CD4-positive, alpha-beta T cell treated with Interleukin-6 at 100 ng/mL for 8 hours (primary cell): ENCODE measurements at places on chromosomes 12 and 14.

DNA sequence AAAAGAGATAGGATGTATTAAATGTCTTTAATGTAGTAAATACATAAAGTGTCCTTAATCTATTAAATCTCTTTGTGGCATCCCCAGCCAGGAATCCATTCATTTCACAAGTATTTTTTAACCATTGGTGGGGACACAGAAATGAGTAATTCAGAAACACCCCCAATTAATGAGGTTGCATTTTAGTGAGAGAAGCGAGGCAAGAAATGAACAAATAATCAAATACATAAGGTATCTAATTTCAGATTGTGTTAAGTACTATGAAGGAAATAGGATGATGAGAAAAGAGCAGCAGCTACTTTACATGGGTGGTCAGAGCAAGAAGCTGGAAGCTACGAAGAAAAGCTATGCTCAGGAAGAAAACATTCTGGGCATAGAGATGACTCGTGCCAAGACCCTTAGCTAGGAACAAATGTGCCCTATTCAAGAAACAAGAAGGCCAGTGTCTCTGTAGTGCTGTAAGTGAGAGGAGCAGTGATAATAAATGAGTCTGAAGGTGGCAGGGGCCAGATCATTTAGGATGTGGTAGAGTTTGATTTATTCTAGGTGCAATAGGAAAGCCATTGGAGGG is 60.5 kb upstream of the IGF1 start:
- no peak for DNase-seq

GRCh38 chr14:95190346-95190840 is 33.1 kb upstream of the DICER1 start:
- no peak for DNase-seq

GRCh38 chr12:99977550-99977949 is 7.2 kb downstream of the ANKS1B start:
- DNase-seq = no peak

GRCh38 chr12:52121824-52122539 is 42.5 kb downstream of the SMIM41 start:
- DNase-seq = peak; percentile 50

DNA sequence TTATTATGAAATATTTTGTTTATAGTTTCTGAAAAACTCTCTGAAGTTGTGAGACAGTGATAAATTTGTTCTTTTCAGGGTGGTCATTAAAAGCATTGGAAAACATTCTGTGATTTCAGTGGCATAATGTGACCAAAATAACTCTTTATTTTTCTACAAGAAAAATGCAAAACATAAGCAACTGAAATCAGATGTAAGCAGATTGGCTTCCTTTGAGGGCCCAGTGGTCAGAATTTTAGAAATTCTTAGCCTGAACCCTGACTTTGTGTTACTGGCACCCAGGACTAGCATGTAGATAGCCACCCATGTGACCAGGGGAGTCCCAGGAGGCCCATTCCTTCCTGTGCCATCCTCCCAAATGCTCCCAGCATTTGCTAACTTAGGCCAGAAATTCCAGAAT is 145.6 kb upstream of the SLC38A2 start:
- DNase-seq = no peak

DNA sequence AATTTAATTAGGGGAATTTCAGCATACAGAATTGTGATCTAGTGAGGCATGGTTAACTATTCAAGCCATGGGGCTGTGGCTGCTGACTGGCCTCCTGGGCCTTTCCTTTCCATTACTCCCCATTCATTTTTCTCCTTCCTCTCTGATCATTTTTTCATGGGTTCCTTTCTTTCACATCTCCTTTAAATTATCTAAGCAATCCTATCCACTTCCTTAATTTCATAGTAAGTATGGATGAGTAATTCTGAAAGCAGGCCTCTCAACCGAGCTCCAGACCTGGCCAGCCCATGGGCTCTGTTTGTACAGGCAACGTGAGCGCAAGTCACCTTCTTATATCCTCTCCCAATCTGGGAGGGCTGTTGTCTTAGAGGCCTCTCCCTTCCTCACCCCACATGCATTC is 13.4 kb downstream of the CKAP4 start:
- no peak for DNase-seq

DNA sequence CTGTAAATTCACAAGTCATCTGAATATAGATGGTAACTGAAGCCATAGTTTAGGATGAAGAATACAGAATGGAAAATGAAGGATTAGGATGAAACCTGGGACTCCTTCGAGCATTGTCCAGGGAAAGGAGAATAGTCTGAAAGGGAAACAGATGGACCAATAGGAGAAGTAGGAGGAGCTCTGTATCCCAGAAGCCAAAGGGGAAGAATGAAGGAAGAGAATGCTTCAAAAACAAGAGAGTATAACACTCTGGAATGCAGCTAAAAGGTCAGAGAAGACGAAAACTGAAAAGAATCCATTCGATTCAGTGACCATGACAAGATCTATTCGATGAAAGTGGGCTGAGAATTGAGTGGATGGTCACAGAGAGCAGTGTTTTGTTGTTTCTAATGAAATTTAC is 1.0 kb downstream of the GMFB start:
- DNase-seq = no peak

GRCh38 chr12:71627438-71628002 is 36.1 kb downstream of the ZFC3H1 start:
- DNase-seq = no peak

- no peak for DNase-seq
Measured at GRCh38 chr12:48015954-48016353, 11.7 kb upstream of the COL2A1 start.

- no peak for DNase-seq
Measured at GRCh38 chr12:133201888-133202287, 20.6 kb downstream of the ZNF268 start.

- DNase-seq = no peak
Measured at GRCh38 chr12:124392667-124393413, 97.9 kb downstream of the RFLNA start.

- no peak for DNase-seq
Measured at GRCh38 chr14:68236582-68237458, 417.2 kb downstream of the RAD51B start.

DNA sequence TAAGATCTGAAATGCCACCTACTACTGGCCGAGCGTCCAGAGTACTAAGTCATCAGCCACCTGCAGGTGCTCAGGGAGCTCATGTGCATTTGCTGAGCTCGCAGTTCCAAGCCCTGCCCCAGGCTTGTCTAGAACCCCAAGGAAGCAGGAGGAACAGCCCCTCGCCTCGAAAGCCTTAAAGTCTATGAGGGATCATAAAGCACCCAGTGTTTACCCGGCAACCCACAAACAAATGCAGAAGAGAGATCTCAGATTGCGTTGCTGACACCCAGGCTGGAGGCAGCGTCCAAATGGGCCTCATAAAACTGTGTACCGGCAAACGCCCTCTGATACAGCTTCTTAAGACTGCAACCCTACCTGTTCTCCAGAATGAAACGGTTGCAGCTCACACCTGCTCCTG is 6.8 kb downstream of the KDM2B start:
- no peak for DNase-seq

- no peak for DNase-seq
Measured at GRCh38 chr14:102560458-102561261, 31.8 kb upstream of the RCOR1 start.
